Stimulated activated CD4-positive, alpha-beta T cell treated with anti-CD3 and anti-CD28 coated beads, TNF-alpha, amount 100 ng/mL, for 24 hours (primary cell): ENCODE measurements at places on chromosomes 2 and 18.

DNA sequence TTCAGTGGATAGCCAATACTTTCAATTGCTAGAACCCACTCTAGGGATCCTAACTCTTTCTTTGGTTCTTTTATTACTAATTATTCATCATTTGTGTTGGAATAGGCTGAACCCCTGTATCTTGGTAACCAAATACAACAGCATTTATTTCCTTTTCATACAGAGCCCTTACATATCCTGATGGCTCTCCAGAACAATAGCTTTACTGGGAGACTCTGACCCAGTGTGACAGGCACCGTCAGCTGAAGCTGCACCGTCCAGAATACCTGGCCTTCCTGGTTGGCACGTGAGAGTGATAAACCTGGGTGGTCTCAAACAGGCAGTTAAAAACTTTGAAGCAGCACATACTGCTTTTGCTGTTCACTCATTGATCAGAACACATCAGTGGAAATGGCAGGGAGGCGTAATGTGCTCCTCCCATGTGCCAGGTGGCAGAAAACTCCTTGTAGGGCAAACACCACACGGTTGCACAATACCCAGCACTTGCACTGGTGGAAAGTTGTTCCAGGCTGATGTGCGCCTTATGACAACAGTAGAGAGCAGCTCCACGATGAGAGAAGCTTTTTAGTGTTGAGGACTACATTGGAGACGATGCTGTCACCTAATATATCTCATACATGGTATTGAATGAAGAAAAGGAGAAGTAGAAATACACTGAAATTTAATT, 456.2 kb downstream of the PARD3B start:
- no peak for DNase-seq

- DNase-seq = no peak
These were observed 176.3 kb downstream of the SEPTIN10 start for GRCh38 chr2:109437325-109438090.

DNA sequence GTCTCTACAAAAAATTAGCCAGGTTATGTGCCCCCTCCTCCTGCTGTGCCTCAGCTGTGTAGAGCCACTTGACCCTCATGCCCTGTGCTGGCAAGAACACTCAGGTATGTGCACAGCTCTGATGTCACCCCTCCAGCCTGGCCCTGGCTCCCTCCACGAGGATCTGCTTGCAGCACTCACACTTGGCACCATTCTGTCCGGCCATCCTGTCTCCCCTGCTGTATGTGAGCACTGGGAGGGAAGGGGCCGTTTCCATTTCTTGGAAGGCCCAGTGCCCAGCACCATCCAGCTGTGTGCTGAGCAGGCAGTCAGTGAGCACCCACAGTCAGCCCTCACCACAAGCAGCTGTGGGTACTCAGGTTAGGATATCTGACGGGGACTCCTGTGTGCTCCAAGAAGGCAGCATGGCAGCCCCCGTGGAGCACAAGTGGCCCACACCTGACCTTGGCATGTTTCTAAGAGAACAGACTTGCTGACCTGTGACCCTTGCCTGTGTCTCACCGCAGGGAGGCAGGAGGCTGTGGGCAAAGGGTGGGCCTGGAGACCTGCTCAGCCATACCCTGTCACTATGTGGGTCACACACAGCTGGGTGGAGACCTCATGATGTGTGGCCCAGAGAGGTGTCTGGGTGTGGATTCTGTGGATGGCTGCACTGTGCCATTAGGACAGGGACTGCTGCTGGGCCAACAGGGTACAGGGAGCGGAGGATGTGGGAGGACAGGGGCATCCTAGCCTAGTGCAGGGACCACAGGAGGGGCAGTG, 31.5 kb downstream of the USP34 start:
- DNase-seq = no peak

- no peak for DNase-seq
These were observed 131.9 kb downstream of the MAP4K4 start for GRCh38 chr2:101829429-101829828.

- DNase-seq = no peak
These were observed 14.9 kb upstream of the IL1RL2 start for GRCh38 chr2:102171946-102172345.

GRCh38 chr2:36214691-36215090, 140.9 kb upstream of the CRIM1 start:
- no peak for DNase-seq
